Activated CD8-positive, alpha-beta T cell treated with anti-CD3 and anti-CD28 coated beads, Interleukin-2, amount 10 ng/mL, durations not matched to agents 7 days and 5 days (primary cell): ENCODE measurements at places on chromosomes 2 and 18. TPM values are rescaled to one million over a fixed set of nuclear protein-coding genes. Genes with fewer than 3 reads are reported as not detected.

DNA sequence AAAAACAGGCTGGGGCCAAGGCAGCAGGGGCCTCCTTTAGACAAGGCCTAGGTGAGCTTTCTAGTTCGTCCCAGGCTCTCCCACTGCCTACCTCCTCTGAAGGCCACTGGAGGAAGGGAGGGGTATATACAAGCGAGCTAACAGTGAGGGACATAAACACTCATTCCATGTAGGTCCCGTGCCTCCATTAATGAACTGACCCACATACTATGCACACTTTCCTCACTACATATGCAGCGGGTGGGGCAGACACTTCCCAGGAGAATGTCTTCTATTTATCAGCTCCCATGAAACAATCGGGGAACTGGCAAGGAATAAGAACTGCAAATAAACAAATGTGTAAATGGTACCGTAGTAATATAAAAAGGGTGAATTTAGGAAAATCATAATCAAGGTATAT, 336.5 kb downstream of the NBAS start:
- H3K27me3 ChIP-seq, result no peaks in the 10 kb centered on the region
- no peak for DNase-seq
- H3K4me1 ChIP-seq, result peaks cover 6% of the 10 kb centered on the region
- H3K27ac ChIP-seq, result no peak overlapping the region
- no peak overlapping the region for H3K4me3 ChIP-seq
- H3K36me3 ChIP-seq, result peaks cover 10% of the 10 kb centered on the region

DNA sequence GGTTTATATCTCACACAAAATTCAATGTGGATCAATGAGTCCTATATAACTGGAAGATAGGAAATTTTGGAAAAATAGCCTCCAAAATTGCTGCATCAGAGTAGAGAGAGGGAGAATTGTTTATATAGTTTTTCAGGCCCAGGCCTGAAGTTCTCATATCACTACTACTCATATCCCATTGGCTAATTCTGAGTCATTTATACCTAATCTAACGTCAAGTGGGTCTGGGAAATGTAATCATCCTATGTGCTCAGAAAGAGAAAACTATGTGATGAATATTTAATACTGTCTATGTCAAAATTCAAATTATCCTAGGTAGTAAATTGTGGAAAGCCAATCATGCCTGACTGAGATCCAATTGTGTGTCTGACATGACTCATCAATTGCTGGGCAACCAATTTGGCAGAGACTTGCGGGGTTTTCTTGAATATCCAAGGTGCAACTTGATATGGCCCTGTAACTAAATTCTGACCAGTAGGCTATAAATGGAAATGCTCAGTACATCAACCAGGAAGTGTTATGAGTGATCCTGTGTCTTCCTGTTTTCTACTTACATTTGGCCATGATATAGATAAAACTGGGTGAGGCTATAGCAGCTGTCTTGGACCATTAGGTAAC, 744.4 kb downstream of the KCNJ3 start:
- H3K36me3 ChIP-seq, result no peaks in the 10 kb centered on the region
- no peak overlapping the region for H3K4me3 ChIP-seq
- no peak overlapping the region for H3K27ac ChIP-seq
- H3K27me3 ChIP-seq, result no peaks in the 10 kb centered on the region
- DNase-seq, result no peak

The LYPD6B gene
- total RNA-seq, result not detected

The GPR17 gene
- not detected for total RNA-seq

DNA sequence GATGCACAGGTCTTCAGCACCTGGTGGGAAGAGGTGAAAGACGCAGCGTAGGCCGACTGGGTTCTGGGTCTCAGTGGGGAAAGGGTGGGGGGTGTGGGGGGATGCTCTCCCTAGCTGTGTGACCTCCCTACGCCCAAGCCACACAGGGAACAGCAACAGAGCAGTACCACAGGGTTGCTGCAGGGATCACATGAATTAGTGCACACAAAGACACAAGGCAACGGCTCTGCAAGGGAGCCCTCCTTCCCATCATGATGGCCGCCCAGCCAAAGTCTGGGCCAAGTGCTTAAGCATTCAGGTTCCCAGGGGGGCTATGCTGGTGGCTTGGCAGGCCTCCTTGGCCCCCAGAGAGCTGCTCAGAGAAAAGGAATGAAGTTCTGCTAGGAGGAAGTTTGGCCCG, 28.2 kb upstream of the GBX2 start:
- H3K27ac ChIP-seq, result no peak overlapping the region
- DNase-seq, result no peak
- no peaks in the 10 kb centered on the region for H3K27me3 ChIP-seq
- H3K36me3 ChIP-seq, result no peaks in the 10 kb centered on the region
- H3K4me1 ChIP-seq, result no peaks in the 10 kb centered on the region
